ENCODE measurements at places on chromosomes 6 and 20.

DNA sequence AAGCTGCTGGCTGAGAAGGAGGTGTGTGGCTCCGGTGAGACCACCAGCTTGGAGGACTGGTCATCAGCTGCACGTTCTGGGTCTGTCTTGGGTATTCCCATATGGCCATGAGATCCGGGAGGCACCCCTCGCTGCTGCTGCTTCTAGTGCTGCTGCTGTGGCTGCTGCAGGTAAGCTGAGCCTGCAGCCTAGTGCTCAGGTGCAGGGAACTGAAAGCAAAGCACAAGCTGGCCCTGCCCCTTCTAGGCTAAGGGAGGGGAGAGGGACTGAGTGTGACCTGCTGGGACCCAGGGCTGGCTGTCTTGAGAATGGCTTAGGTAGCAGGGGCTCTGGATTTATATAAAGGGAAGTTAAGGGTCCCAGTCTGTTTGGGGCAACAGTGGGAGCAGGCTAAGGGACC is 403 bp downstream of the CDH26 start:
- DNase-seq = no peak

GRCh38 chr20:62470001-62470400 is 5.8 kb downstream of the GATA5 start:
- no peak for DNase-seq

DNA sequence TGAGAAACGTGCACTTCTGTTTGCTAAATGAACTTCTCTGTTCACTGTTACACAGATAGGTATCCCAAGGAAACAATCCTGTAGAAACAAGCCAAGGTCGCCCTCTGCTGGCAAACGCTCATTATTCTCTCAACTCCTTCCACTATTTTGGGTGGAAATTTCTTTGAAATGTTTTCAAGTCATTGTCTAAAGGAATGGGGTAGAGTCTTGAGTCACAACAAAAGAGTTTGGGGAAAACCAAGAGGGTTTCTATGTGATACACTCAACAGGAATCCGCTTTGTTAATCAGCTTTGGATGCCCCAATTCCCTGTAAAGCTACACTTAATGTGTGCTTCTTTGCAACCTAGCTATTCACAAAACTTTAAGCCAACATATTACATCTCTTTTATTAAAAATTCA is 4.6 kb upstream of the RAE1 start:
- peak; percentile 76 for DNase-seq

DNA sequence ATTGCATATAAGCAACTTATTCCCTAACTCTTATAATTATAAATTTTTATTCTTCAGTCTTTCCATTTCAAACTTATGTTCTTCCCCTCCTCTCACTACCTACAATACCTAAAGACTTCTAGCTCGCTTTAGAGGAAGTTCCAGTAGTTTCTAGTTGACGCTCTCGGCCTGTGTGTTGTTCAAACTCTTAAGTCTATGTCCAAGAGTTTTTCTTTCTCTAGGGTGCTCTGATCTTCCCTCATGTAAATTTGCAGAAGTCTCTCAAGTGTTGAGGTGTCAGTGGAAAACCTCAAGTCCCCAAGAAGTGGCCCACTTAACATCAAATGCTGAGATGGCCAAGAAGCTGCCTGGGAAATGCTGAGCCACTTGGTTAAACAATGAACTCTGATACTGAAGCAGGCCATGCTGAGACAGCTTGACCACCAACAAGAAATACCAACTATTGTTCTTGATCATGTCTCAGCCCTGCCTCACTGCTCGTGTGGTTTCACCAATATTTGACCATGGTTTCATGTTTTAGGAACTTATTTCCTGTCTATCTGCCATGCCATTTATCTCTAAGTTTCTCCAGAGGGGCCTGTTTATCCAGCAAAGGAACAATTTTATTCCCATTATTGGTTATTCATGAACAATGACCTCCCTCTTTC is 100.9 kb upstream of the TCF21 start:
- no peak for DNase-seq

GRCh38 chr20:57884956-57885355 is 175.1 kb upstream of the PMEPA1 start:
- no peak for DNase-seq

- DNase-seq = no peak
Measured at GRCh38 chr6:157631412-157631811, 191.6 kb upstream of the SNX9 start.

GRCh38 chr20:6140947-6141346 is 18.1 kb upstream of the FERMT1 start:
- DNase-seq = no peak

- peak; percentile 15 for DNase-seq
Measured at GRCh38 chr20:48025661-48026060, 240.4 kb upstream of the SULF2 start.

DNA sequence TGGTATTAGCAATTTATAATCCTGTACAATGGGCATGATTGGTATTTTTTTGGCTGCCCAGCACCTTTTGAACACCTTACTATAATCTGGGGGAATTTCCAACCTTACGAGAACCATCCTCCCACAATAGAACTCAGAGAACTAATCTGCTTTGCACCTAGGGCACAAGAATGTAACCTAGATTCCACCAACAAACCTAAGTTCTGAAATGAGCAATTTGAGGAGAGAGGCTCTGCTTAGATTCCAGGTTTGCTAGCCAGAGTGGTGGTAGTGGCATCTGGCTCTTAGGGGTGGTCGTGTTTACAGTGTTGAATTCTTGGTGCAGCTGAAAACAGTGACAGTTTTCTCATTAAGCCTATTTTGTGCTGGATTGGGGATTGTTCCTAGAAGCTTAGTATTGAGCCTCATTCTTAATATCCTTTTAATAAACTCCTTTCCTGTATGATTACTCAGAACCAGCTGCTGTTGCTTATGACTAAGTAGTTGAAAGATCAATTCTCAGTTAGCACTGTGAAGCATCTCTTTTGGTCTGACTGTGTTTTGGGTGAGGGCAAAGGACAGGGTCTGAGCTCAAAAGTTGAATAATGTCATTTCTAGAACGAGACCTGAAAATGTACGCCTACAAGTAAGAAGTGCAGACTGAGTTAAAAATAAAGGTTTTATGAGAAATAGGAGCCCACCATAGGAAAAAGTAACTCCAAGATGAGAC is 385.6 kb downstream of the CDKAL1 start:
- DNase-seq = no peak

GRCh38 chr6:135383301-135383700 is 114.2 kb downstream of the AHI1 start:
- no peak for DNase-seq

DNA sequence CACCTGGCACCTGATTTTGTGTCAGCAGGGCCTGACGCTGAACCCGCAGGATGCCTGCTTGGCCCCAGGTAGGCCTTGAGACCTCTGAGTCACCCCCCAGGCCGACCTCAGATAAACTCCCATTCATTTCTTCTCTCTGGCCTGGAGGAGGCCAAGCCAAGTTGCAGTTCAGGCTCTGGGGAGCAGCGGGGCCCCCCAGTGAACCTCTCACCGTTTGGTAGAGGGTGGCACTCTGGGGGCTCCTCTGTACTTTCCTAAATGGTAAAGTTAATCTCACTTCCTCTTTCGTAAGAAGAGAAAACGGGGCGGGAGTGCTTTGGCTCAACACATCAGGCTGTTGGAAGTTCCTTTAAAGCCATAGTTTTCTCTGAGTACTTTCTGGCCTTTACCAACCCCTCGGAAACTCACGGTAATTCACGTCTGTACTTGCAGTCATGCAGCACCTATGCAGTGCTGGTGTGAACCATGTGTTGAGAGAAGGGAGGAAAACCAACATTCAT is 2.8 kb downstream of the SIRPA start:
- DNase-seq = no peak

GRCh38 chr6:148738946-148739821 is 7.6 kb upstream of the UST start:
- no peak for DNase-seq

- no peak for DNase-seq
Measured at GRCh38 chr6:51814418-51814817, 273.0 kb downstream of the PKHD1 start.

DNA sequence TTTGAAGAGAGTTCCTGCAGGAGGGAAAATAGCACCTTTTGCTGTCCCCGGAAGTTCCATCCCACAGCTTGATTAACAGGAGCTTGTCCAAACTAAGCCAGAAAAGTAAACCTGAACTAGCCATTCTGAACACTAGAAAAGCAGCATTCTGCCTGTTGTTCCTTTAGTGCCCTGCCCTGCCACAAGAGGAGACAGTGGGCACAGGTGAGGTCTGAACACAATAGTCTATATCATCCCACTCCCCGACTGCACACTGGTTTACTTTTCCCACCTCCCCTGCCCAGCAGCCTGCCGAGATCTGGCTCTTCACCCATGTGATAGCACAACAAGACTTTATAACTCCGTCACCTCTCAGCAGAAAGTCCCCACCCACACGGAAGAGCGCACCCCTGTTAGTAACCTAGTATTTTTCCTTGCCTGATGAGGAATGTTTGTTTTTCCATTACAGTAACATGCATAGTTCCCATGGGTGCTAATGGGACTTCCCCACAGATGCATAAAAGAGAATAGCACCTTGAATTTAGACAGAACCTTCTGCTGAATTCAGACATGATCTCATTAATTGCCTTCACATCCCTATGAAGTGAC is 59.7 kb downstream of the TFAP2A start:
- DNase-seq = no peak

- no peak for DNase-seq
Measured at GRCh38 chr20:51610761-51611624, 68.5 kb upstream of the NFATC2 start.

- no peak for DNase-seq
Measured at GRCh38 chr20:39534846-39535245, 572.7 kb downstream of the DHX35 start.

- no peak for DNase-seq
Measured at GRCh38 chr20:59405226-59406200, 105.1 kb downstream of the EDN3 start.

DNA sequence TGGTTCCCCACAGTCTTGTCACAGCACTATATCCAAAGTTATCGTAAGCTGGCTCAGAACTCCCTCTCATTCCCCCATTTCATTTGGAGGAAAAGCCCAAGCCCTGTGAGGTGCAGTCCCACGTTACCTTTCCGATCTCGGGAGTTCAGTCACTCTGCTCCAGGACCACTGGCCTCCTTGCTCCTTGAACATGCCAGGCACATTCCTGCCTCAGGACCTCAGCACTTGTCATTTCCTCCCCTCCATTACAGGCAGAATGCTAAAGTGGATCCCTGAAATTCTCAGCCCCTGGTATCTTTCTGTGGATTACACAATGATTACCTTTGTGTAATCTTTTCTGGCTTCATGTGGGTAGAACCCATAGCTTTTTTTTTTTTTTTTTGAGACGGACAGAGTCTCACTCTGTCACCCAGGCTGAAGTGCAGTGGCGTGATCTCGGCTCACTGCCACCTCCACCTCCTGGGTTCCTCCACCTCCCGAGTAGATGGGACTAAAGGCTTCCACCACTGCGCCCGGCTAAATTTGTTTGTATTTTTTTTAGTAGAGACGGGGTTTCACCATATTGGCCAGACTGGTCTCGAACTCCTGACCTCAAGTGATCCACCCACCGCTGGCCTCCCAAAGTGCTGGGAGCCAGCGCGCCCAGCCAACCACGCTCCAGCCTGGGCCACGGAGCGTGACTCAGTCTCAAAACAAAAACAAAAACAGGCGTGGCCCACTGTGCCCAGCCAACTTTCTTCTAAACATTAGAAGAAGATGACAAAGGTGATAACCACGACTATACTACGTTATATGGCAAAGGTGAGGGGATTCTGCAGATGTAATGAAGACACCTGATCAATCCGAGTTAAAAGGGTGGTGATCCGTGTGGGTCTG is 4.0 kb upstream of the OXT start:
- DNase-seq = no peak

DNA sequence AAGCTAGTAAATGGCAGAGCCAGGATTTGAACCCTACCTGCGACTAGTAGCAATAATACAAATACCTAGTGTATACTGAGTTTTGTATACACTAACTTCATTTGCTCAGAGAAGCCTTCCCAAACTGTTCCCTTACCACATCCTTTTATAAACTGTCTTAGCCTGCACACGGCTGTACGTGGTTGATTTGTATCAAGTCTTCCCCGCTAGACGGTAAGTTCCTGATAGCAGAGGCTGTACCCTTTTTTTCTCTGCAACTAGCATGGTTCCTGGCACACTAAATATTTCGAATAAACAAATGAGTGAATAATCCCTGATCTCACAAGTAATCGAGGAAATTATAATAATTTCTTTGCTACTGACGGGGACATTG is 636 bp downstream of the RTF2 start:
- DNase-seq = no peak

- no peak for DNase-seq
Measured at GRCh38 chr6:38479331-38479730, 160.4 kb downstream of the BTBD9 start.

DNA sequence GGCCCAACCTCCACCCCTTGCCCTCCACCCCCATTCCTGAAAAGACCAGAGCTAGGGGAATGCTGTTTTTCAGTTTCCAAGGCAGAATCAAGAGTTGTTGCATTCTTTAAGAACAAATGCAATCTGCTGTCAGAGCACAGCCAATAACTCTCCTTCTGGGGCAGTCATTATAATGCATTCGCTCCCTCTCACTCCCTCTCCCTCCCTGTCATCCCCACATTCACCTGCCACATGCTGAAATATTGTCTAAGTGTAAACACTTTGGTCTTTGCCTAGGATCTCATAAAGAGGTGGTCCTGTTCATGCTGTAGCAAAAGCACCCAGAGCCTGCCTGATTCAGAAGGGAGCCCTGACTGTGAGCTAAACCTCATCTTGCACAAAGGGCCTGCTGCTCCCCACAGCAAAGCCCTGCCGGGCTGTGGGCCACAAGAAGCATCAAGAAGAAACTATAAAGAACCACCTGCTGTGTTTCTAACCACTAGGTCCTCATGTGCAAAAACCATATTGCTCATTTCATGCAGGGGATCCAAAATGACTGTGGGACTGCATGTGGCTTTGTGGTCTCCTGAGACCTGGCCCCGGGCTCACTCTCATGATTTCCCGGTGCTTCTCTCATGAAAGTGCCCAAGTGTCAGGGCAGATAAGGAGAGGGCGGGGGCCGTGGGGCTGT is 85.6 kb downstream of the GPR6 start:
- peak; percentile 39 for DNase-seq

DNA sequence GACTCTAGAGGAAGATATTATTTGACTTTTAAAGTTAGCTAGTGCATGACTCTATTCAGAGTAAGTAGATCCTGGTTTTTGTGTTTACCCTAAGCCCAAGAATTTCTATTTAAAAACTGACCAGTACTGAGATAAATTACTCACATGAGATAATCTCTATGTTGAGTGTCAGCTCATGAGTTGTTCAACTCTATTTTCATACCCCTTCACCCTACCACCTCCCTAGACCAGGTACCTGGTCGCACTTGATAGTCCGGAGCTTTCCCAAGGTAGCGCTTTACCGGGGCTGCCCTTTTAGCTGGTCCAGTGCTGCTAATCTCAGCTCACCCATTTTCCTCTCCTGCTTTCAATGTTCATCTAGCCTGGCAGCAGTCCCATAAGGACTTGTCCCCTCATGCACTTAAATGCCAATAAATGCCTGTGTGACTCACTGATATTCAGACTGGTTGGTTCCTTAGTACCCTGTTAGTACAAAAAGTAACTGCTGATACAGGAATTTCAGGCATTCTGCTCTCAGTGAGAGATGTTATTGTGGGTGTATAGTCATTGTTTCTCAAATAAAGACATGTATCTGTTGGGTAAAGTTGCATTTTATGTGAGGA is 503.9 kb downstream of the ADGRB3 start:
- DNase-seq = peak; percentile 9

- DNase-seq = no peak
Measured at GRCh38 chr6:138785079-138785478, 10.8 kb upstream of the ECT2L start.

Data from astrocyte of the spinal cord (primary cell).